Bone marrow (tissue), 2 donors: ENCODE measurements at places on chromosomes 3 and 15.

DNA sequence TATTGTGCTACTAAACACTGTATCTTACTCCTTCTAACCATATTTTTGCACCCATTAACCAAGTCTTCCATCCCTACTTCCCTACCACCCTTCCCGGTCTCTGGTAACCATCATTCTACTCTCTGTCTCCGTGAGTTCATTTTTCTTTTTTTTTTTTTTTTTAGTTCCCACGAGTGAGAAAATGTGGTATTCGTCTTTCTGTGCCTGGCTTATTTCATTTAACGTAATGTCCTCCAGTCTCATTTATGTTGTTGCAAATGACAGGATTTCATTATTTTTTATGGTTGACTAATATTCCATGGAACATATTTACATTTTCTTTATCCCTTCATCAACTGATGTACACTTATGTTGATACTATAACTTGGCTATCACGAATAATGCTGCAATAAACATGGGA is 31.7 kb downstream of the TJP1 start:
- DNase-seq: no peak

DNA sequence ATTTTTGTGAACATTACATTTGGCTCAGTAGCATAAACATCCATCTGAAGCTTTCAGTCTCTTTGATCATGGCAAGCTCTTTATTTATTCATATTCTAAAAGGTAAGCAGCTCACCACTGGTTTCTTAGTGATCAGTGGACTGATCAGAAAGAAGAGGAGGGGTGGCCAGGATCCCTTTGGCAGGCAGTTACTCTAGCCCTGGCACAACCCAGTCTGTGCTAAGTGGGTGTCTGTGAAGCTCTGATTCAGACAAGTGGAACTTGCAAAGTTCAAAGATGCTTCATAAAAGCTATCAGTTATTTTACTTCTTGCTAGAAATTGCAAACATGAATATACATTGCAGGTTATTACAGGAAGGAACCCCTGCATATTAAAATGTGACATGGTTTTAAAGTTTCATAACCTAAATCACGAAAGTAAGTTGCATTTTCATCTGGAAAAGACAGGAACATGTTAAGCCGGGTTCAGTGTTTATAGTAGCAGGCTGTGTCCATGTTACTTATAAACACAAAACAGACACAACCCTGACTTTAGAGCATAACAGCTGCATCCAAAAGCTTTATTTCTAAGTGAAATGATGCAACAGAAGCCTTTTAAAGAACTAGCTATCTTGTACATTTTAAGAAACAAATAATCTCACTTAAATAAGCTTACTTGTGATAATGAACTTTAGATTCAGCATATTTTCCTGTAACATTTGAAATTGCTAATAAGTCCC is 785.3 kb downstream of the MCTP2 start:
- DNase-seq: no peak

GRCh38 chr3:63968612-63969350 is 54.5 kb downstream of the PSMD6 start:
- no peak for DNase-seq

DNA sequence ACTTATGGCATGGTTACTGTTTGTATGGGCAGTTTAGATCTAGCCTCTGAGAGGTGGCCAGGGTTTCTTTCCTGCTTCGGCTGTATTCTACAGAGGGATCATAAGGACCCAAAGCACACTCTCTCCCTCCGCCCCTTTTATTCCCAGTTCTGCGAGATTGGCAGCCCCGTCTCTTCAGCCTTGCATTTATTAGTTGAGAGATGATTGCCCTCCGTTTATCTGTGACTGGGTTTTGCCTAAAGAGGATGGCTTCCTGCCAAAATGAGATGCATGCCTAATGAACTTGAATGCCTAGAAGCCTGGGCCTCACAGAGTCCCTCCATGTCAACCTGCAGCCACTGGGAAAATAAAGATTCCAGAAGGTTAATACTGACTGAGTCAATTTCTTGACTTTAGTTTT is 97.1 kb upstream of the CHL1 start:
- no peak for DNase-seq

DNA sequence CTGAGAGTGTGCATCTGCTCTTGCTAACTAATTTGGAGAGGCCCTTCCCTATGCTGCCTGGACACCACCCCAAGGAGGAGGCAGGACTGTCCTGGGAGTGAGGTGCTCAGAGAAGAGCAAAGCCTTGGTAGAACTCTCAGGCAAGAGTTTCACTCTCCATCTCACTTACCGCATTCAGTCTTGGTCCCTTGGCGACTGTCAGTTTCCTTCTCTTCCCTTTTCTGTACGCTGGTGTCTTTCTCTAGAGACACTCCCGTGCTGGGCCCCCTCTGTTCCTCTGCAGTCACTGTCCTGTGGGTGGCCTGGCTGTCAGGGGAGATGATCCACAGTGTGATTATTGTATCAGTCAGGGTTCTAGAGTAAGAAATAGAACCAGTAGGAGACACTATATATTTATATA is 44.0 kb downstream of the IDH2 start:
- peak; percentile 30 for DNase-seq

DNA sequence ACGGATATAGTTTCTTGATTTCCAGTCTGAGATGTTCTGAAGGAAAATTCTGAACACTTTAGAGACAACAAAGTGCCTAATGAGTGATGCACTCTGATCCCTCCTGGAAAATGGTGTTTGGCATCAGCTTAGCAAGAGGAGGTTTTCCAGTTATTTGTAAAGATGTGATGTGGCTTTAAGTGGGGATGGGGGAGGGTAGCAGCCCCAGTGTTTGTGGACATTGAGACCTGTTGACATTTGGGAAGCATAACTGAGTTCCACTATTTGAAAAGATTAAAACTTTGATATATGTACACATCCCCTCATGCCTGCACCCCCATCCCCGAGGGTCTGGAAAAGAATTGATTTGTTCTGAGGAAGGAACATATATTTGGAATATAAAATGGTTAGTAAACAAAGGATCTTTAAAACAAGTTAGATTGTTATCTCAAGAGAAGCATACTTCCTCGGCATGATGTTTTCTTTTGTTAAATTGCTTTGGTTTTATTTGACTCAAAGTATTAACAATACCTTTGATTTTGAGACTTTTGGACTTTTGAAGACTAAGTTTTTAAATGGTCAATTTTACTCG is 6.5 kb downstream of the IGF1R start:
- DNase-seq: no peak

DNA sequence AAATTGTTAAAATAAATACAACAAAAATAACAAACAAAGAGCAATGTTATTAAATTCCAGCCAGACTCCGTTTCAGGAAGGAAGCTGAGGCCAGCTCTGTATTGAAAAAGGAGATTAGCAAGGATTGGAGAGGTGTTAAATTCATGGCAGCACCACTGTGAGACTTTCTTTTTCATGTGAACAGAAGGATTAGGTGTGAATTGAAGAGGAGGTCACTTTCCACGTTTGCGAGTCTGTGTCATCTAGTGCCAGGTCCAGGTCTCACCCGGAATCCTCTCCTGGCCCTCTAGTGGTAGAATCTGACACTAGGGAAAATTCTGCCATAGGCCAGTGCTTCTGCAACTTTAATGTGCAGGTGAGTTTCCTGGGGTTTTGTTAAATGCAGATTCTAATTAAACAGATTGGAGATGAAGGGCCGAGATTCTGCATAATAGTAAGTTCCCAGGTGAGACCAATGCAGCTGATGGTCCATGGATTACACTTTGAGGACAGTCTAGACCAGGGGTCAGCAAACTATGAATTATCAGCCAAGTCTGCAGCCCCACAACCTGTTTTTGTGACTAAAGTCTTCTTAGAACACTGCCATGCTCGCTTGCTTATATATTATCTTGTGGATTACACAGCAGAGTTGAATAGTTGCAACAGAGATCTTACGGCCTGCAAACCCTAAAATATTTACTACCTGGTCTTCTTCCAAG is 9.2 kb upstream of the SLC6A1 start:
- no peak for DNase-seq

DNA sequence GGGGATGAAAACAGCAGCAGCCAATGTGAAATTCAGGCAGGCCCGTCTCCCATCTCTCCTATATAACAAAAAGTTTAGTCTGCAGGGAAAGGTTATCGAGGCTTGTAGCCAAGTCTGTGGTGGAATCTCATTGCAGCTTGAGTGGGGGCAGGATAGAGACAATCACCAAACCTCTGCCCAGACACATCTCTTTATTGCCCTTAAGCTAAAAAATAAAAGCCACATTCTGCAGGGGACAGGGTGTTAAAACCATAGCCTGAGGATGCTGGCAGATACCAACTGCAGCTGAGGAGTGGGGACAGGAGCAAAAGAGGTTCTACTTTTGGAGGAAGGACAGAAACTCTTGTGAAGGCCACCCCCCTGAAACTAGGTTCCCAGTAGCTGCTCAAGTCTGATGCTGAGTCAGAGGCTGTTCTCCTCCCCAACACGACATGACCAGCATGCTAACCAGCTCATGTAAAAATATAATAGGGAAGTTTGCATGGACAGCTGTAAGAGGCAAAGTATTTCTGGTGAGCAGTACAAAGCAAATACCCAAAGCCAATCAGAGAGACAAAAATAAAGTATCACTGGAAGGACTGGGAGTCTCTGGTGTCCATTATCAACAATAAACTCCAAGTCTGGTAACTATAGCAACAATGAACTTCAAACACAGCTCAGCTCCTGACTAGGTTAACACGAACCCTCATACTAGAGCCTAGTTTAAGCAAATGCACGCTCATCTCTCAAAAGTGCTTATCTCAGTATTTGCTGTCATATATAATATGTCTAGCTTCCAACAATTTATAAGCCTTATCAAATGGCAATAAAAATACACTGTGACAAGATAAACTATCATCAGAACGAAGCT is 362.2 kb upstream of the SLCO3A1 start:
- no peak for DNase-seq

GRCh38 chr3:169563775-169564059 is 99.8 kb downstream of the MECOM start:
- no peak for DNase-seq

DNA sequence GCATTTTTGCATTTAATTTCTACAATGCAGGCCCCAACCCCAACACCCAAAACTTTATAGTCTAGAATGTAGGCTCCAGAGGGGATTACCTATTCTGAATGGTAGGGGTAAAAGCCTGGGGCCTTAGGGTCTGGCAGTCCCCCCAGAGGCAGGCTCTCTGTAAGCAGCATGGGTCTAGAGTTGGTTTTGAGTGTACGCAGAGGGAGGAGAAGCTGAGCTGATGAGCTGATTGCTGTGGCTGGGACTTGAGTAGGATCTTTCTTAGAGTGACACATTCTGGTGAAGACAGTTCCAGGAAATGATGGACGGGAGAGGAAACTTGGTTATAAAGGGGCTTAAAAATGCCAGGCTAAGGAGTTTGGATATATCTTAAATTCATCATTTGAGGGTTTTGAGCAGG is 2.1 kb downstream of the LPP start:
- no peak for DNase-seq

- no peak for DNase-seq
Observed at GRCh38 chr3:117128133-117128532, 418.6 kb downstream of the TUSC7 start.

- DNase-seq: no peak
Observed at GRCh38 chr3:137792626-137793271, 28.6 kb downstream of the SOX14 start.

GRCh38 chr15:76996076-76996525 is 1.2 kb downstream of the PSTPIP1 start:
- DNase-seq: no peak

DNA sequence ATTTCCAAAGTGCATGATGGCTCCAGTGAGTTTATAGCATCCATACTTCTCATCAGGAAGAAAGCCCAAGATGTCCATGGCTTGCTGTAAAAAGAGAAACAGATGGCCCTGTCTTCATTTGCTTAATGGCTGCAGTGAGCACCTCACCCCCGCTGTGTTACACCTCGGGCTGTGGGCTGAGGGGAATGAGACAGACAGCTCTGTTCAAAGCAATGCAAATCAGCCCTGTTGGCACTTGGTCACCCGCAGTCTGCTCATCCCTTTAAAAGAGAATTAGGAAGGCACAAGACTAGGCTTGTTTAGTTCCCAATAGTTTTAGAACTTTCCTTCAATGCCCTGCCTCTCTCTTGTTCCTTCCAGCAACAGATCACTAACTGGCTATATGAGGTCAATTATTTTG is 25.2 kb downstream of the MYH15 start:
- DNase-seq: no peak

- peak; percentile 62 for DNase-seq
Observed at GRCh38 chr15:63763476-63764123, 70.1 kb downstream of the HERC1 start.

DNA sequence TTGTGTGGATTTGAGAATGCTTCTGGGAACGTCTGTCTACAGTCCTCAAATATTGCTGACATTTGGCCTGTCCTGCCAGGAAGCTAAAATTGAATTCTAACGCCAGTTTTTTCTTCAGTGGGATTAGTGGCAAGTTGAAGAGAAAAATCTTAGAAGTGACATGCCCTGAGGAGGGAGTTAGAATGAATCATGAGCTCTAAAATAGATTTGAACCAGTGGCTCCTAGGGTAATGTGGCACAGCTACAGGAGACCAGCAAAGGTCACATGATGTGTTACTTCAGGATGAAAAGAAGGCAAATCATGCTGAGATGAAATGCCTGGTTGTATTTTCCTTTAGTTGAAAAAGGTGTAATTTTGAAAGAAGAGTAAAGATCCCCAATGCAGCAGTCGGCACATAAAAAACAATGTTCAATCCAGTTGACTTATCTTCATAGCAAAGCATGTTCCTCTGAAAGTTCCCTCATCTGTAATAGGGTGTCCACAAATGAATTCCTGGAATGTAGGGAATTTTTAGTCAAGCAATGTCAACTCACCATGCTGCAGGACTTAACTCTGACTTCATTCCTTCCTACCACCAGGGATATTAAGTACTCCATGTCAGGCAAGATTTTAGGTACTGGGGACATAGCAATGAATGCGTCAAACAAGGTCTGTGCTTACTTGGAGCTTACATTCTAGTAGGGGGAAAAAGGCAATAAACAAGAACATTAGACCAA is 171.6 kb downstream of the CADPS start:
- DNase-seq: no peak

- no peak for DNase-seq
Observed at GRCh38 chr3:70383360-70383831, 71.0 kb upstream of the MDFIC2 start.

- DNase-seq: no peak
Observed at GRCh38 chr15:36831904-36832287, 252.5 kb downstream of the CDIN1 start.

GRCh38 chr3:40869013-40869412 is 330.3 kb upstream of the CTNNB1 start:
- no peak for DNase-seq

GRCh38 chr15:74032606-74033561 is 38.4 kb downstream of the PML start:
- DNase-seq: no peak

DNA sequence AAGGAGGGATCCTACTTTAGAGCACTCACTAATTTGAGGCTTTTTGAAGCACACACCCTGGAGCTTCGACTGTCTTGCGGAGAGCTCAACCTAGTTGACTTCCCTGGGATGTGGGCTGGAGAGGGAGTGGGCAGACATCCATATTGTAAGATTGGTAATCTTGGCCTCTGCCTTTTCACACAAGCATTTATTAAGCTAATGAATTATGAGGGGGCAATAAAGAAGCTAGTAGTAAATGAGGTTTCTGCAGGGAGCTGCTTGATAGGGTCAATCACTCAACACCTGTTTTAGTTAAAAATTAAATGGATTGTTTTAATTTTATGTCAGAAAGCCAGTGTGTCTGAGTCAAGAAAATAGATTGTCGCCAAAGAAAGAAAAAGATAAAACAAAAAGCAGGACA is 76.3 kb downstream of the PDZRN3 start:
- no peak for DNase-seq
